ENCODE measurements at places on chromosomes 16 and 17.

GRCh38 chr17:16534236-16534635 lies 34.8 kb downstream of the ZNF287 start:
- no peak for DNase-seq

- no peak for DNase-seq
Observed at GRCh38 chr17:34651402-34651811, 72.0 kb downstream of the TMEM132E start.

DNA sequence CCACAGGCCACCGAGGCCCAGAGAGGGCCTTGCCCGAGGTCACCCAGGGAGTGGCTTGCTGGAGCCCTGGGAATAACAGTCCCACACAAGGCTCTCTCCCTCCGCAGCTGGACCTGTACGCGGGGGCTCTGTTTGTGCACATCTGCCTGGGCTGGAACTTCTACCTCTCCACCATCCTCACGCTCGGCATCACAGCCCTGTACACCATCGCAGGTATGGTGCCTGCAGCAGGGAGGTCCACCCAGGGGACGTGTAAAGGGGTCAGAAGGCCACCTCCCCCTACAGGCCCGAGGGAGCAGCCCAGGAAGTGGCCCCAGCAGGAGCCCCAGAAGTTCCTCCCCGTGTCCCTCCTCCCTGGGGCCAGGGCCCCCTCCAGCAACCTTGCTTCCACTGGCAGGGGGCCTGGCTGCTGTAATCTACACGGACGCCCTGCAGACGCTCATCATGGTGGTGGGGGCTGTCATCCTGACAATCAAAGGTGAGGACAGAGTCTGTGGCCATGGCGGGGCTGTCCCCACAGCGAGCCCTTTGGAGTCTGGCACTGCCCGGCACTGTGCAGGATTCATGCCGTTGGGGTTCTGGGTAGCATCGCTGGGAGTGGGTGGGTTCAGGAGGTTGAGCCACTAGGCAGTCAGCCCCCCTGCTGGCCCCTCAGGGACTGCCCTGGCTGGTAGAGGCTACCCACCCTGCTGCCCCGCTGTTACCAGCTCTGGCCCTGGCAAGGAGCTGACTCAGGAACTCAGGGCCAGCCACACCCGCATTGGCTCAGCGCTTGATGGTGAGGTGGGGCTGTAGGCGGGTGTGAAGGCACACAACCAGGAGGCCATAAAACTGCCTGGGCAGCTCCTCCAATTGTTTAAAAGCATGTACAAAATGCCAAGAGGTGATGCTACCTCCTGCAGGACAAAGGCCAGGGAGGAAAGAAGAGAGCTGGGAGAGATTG lies 17.3 kb downstream of the SLC5A10 start:
- peak; percentile 61 for DNase-seq

- no peak for DNase-seq
Observed at GRCh38 chr17:62110923-62111484, 45.9 kb upstream of the MED13 start.

DNA sequence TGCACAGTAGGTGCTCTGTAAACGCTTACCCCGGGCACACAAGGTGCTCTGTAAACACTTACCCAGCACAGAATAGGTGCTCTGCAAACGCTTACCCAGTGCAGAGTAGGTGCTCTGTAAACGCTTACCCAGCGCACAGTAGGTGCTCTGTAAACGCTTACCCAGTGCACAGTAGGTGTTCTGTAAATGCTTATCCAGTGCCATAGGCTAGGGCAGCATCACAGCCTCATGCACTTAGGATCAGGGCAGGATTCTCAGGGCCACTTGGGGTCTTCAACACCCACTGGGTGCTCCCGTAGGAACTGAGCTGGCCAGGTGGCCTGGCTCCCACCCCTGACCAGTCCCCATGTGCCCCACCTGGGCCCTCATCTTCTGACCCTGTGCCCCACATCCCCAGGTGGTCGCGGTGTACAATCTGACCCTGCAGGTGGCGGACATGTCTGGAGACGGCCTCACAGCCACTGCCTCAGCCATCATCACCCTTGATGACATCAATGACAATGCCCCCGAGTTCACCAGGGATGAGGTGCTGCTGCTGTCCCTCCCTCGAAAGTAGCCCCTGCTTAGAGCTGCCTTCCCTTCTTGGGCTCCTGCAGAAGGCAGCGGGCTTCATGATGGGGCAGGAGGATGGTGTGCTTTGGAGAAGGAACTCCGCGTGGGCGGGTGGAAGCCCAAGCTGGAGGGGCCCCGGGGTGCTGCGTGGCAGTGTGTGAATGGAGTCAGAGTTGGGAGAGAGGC lies 13.1 kb downstream of the SLC22A31 start:
- no peak for DNase-seq

DNA sequence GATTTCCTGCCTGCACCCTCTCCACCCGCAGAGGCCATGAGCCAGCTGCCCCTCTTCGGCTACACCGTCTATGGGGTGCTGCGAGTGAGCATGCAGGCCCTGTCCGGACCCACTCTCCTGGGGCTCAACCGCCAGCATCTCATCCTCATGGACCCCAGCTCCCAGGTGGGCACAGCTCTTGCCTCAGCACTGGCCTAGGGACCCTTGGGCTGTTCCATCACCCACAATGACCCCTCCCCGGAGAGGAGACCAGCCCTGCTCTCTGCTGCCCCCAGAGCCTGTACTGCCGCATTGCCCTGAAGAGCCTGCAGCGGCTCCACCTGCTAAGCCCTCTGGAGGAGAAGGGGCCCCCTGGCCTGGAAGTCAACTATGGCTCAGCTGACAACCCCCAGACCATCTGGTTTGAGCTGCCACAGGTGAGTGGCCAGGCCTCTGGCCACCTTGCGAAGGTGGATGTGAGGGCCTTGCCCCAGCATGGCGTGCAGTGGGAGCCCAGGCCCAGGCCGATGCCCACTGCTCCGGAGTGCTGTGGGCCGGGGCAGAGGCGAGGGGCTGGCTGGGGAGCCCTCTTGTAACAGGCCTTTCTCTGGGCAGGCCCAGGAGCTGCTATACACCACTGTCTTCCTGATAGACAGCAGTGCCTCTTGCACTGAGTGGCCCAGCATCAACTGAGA lies 7.3 kb upstream of the SMIM5 start:
- DNase-seq, result no peak

GRCh38 chr16:87692176-87692575 lies 73.6 kb downstream of the KLHDC4 start:
- no peak for DNase-seq

DNA sequence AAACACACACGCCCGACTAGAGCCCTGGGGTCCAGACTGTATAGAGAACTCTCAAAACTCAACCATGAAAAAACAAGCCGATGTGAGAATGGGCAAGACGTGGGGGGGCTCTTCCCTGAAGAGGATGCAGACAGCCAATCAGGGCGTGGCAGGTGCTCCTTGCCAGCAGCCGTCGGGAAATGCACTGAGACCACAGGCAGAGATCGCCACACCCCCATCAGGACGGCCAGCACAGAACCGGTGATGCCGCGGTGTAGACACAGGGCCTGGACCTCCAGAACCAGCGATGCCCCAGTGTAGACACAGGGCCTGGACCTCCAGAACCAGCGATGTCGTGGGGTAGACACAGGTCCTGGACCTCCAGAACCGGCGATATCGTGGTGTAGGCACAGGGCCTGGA lies 169.2 kb downstream of the LAT start:
- no peak for DNase-seq

- DNase-seq, result no peak
Observed at GRCh38 chr16:14249291-14250032, 178.3 kb downstream of the MRTFB start.

- no peak for DNase-seq
Observed at GRCh38 chr17:63911657-63912100, 621 bp upstream of the CSHL1 start.

- no peak for DNase-seq
Observed at GRCh38 chr16:60225541-60225940, 1491.4 kb upstream of the GOT2 start.

- peak; percentile 99 for DNase-seq
Observed at GRCh38 chr16:85390511-85391174, 222.5 kb upstream of the GSE1 start.
